Hematopoietic multipotent progenitor cell treated with erythropoietin and hydrocortisone succinate and interleukin-3 and kit ligand, for 15 days (in vitro differentiated cells): ENCODE measurements at places on chromosomes 2 and 18.

- no peak for DNase-seq
Measured at GRCh38 chr2:228522276-228522675, 340.8 kb upstream of the SPHKAP start.

DNA sequence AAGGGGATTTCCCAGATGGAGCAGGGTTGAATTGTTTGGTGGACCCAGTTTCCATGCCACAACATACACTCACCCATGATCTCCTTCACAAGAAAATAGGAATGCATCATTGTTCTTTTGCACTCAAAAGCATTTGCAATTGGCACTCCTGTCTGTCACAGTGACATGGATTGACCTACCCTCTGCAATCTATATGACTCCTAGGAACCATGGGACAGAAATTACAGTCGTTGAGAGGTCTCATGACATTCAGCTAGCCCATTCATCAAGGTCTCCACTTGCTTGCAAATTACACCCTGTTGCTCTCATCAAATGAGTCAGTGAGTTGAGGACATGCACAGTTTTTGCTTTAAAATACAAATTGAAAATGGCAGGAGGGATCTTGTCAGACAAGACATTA, 448.5 kb downstream of the LPIN1 start:
- no peak for DNase-seq

DNA sequence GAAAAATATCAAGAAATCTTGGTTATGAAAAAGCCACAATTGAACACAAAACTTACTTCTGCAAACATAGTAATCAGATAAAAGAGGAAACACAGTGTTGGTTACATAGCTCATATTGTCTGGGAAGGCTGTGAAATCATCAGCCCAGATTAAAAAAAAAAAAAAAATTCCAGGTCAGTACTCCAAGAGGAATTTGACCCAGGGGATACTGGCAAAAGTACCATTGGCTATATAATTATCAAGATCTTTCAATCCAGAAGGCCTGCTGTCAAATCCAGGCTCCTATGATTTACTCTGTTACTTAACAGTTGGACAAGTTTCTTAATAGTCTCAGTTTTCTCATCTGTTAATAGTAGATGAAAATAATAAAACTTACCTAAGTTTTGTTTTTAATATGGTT, 12.9 kb upstream of the IKZF2 start:
- no peak for DNase-seq

DNA sequence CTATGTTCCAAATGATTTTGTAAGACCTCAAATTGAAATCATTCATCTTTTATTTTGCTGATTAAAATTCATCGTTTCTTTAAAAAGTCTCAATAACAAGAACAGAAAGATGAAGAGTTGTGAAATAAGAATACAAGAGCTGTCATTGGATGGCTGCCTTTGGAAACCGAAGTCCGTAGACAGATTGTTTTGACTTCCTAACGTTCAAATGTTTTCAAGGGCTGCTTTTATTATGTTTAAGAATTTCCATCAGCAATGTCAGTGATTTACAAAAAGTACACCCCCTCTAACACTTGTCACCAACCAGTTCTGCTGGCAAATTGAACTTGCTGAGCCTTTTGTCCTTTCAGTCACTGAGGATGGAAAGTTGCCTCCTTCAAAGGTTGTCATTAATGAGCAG, 89.6 kb downstream of the KCNE4 start:
- no peak for DNase-seq
